ENCODE measurements at places on chromosomes 7 and 10.

DNA sequence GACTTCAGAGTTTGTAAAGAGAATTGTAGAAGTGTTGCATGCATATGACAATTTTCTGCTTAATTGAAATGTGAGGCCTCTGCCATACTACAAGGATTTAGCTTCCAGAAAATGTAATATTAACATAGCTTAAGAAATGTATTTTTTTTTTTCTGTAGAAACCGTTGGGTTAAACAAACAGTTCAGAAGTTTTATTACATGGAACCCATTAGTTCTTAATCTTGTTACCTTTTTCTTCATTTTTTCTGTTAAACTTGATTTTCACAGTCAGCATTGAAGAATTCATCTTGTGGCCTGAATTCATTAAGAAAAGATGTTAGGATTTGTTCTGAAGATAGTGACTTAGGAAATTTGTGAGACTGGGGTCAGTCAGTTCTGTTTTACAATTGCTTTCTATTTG is 4.9 kb downstream of the PTEN start:
- DNase-seq: no peak

- DNase-seq: no peak
These were observed 151.8 kb downstream of the JMJD1C start for GRCh38 chr10:63314020-63314419.

GRCh38 chr10:63143987-63144386 is 10.9 kb downstream of the NRBF2 start:
- DNase-seq: no peak

DNA sequence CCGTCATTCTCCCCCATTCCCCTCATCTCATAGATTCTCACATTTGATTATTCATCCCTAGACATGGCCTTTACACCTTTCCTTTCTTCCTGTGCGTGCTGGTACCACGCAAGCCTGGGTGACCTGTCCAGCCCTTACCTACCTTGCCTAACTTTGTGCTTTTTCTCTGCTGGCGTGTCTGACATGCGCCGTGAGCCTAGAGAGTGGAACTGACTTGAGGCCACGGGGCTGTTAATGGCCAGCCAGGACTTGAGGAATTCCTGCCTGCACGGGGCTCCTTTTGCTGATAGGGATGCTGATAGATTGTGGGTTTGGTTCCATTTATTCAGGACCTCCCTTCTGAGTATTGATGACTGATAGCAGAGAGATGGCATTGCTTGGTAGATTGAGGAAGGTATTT is 134.2 kb downstream of the DOCK1 start:
- no peak for DNase-seq

- DNase-seq: no peak
These were observed 2.2 kb downstream of the CRPPA start for GRCh38 chr7:16419126-16419525.

GRCh38 chr10:129615381-129615780 is 148.3 kb downstream of the MGMT start:
- no peak for DNase-seq

GRCh38 chr10:35495521-35496119 is 109.5 kb upstream of the GJD4 start:
- no peak for DNase-seq

GRCh38 chr10:59093461-59093860 is 83.0 kb upstream of the PHYHIPL start:
- DNase-seq: no peak

GRCh38 chr7:96614154-96614867 is 95.3 kb downstream of the SEM1 start:
- DNase-seq: no peak

DNA sequence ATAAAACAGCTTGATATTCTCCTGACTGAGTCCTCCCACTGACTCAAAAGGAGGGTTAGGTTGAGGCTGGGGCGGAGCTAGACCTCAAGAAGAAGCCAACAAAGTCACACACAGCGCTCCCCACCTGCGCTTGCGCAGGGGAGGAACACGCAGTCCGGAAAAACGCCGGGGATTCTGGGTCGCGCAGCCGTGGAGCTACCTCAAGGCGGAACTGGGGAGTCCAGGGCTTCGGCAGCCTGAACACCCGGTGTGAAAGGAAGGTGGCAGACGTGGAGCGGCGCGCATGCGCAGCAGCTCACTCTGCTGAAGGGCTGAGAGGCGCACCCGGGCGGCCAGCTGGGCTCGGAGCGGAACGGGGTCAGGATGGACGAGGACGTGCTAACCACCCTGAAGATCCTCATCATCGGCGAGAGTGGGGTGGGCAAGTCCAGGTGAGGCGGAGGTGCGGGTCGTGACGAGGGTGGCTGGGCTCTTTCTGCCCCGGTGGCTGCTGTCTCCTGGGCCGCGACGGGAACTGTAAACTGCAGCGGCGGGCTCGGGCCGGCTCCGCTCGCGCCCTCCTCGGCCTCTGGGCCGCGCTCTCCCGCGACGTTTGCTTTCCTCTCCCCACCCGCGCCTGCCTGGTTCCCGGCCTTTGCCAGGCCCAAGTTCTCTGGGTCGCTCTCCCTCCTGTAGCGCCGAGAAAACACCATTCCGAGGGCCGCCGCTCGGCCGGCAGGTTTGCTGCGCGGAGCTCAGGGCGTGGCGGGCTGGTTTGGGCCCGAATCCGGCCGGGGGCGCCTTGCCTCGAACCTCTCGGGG is at the start of gene RAB18:
Gene RAB18, plus strand, starts transcription at position 298 of the 801 bp plus-strand sequence. Its CDS starts 66 bp downstream, at position 364.
- DNase-seq: peak; percentile 97

DNA sequence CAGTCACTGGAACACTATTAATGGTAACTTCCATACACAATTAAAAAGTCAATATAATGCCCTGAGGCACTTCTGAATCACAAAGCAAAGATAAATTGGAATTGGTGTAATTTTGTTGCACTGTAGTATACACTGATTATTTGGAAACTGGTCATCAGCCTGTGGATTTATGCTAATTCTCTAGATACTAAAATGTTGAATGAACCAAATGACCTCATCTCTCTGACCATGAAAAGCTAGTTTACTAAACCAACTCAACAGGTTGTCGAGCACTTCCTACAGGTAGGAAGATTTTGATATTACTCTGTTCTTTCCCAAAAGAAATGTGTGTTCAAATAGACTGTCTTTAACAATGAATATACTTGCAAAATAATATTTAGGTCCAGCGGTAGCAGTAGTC is 5.3 kb downstream of the NRP1 start:
- no peak for DNase-seq

All from activated CD4-positive, alpha-beta T cell treated with anti-CD3 and anti-CD28 coated beads for 4 hours (primary cell).